ENCODE measurements at places on chromosomes 1 and 21.

DNA sequence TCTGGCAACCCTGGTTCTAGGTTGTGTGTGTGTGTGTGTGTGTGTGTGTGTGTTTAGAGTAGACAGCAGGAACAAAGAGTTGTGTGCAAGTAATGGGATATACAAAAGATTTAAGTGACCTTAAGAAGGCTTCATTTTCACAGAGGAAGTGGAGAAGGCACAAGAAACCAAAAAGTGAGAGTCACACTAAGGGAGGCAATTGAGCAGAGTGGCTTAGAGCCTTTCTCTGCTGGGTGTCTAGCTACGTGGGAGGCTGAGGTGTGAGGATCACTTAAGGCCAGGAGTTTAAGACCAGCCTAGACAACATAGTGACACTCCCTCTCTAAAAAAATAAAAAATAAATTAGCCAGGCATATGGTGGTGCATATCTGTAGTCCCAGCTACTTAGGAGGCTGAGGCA, 44.4 kb upstream of the HAO2 start:
- DNase-seq, result peak; percentile 34

- DNase-seq, result no peak
These were observed at the start of gene AKT3 for GRCh38 chr1:243850202-243850451. Gene AKT3 (minus strand): TSS chr1:243850243. CDS start chr1:243843170, 7,073 bp downstream.

DNA sequence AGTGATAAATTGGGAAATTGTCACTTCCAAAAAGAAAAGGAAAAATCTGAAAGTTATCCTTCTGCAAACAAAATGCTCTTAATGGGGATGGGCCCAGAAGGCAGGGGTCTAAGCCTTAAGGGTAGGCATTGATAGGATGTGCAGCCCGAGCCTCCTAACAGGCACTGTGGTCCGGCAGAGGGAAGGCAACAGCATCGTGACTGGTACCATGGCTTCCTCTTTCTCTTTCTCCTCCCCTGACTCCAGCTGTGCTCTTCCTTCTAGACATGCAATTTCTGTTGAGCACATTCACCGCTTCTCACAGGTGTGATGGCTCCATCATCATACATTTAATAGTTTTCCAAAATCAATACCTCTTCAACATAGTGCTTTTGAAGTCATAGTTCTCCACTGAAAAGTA, 91.5 kb downstream of the SELENOF start:
- no peak for DNase-seq

DNA sequence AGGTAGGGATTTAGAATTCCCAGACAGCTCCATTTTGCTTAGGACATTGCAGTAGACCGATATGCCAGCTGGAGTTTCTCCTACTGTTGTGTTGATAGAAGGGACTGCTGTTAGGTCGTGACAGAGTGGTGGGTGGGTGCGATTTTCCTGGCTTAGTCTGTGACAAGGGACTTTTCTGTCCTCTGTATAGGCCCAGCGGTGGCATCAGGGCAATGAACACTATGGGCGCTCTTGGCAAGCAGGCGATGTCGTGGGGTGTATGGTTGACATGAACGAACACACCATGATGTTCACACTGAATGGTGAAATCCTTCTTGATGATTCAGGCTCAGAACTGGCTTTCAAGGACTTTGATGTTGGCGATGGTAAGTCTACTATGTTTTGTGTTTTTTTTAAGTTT, 321.8 kb downstream of the ZP4 start:
- no peak for DNase-seq

- no peak for DNase-seq
These were observed 47.6 kb downstream of the ARHGEF16 start for GRCh38 chr1:3501856-3502640.

- DNase-seq, result no peak
These were observed 465.2 kb downstream of the NPHP4 start for GRCh38 chr1:5526822-5527551.

DNA sequence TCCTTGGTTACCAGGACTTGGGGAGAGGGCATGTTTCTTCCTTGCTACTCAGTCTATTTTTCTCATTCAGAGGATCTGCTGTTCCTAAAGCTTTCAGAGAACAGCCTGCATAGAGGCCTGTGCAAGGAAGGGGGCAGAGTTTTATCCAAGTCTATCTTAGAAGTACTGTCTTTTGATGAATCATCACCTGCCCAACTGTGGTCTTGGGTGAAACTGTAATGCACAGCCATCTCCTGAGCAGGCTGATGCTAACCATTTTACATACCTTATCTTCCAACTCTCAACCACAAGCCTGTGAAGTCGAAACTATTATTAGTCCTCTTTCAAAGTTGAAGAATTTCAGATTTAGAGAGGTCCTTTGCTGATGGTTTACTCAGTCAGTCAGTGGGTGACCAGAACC, 368.0 kb downstream of the HHAT start:
- DNase-seq, result peak; percentile 67

GRCh38 chr1:176785056-176785455, 322.1 kb downstream of the PAPPA2 start:
- no peak for DNase-seq

DNA sequence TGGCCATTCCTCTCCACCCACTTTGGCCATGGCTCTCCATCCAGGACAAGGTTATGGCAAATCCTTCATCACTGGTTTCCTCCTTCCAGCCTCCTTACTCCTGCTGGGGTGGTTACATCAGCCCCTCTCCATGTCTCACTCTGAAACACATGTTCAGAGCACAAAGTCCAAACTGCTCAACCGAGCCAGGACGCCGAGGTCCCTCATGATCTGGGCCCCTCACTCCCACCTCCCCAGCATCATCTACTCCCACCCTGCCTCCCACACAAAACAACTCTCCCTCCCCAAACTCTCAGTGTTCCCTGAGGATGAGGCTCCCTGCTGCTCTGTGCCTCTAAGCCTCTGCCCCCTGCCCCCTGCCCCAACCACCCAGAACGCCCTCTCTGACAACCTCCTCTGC, 33.3 kb upstream of the ZBTB40 start:
- DNase-seq, result no peak

DNA sequence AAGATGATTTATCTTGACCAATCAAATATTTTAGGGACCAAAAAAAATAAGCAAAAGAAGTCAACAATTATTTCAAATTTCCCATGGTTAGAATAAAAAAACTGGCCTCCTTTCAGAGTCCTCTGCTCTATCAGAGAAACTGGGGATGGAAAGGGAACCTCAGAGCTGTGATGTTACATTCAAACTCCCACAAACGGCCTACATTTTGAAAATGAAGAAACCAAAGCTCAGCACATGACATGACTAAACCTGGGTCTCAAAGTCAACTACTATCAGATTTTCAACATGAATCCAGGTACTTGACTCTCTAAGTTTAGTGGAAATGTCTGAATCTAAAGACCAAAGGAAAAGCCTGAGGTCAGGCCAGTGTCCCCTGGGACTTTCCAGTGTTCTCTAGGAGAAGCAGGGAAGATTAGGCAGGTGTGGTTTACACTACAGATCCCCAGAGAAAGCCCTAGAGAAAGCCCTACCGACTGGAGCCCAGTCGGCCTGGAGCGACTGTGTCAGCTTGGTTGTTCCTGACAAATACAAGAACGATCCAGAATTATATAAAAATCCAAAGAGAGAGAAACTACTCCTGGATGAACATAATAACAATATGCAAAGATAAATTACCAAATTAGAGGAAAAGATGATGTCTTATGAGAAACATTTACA, 24.8 kb downstream of the JAK1 start:
- DNase-seq, result no peak

DNA sequence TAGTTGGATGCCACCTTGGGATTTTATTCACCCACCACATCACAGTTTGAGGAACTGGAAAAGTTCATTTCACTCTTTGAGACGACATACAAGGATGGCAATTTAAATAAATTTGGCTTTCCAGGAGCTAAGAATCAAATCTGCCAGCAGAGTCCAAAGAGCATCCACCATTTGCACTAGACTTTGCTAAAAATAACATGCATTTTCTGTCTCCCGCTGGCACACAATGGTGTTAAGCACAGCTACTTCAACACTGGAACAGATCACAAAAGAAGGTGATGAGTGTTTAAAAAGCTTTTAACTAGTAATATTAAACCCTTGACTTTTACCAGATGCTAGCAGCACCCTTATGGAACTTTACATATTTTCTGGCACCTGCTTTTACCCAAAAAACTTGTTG, 44.6 kb downstream of the MAEL start:
- no peak for DNase-seq

DNA sequence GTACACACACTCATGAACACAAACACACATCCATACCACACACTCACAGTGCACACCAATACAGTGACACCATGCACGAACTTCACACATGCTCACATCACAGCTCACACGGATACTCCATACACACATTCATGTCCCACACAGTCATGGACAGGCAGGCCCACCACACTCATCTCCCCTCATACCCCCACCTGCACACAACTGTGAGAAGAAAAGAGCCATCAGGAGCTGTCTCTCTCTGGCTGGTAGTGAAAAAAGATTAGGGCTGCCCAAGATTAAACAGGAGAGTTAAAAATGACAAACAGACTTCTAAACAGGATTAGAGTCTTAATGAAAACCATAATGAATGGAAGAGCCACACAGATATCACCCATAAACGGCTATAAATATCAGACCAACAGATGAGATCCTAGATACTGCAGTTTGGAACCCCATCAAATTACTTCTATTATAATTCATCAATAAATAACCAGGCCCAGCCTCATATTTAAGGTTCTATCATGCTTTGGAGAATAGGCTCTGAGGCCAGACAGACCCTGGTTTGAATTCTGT, 122.3 kb downstream of the PLXNA2 start:
- no peak for DNase-seq

GRCh38 chr1:61992257-61992656, 202.4 kb upstream of the L1TD1 start:
- DNase-seq, result no peak

GRCh38 chr1:27655151-27655937, 16.6 kb downstream of the IFI6 start:
- DNase-seq, result no peak

DNA sequence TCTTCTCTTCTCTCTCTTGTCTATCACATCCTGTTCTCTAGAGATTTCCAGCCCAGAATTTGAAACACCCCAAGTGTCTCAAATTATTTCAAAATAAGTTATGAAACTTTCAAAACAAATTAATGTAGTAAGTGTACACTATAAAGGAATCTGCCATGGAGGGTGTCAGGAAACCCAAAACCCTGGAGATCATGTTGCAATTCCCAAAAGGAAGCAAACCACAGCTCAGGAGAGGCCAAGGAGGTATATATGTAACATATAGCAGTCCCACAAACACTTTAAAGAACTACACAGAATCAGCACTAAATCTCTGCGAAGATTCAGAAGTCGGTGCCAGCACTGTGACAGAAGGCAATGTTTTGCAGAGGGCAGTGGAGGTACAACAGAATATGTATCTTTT, 26.6 kb downstream of the PTPN14 start:
- DNase-seq, result no peak

DNA sequence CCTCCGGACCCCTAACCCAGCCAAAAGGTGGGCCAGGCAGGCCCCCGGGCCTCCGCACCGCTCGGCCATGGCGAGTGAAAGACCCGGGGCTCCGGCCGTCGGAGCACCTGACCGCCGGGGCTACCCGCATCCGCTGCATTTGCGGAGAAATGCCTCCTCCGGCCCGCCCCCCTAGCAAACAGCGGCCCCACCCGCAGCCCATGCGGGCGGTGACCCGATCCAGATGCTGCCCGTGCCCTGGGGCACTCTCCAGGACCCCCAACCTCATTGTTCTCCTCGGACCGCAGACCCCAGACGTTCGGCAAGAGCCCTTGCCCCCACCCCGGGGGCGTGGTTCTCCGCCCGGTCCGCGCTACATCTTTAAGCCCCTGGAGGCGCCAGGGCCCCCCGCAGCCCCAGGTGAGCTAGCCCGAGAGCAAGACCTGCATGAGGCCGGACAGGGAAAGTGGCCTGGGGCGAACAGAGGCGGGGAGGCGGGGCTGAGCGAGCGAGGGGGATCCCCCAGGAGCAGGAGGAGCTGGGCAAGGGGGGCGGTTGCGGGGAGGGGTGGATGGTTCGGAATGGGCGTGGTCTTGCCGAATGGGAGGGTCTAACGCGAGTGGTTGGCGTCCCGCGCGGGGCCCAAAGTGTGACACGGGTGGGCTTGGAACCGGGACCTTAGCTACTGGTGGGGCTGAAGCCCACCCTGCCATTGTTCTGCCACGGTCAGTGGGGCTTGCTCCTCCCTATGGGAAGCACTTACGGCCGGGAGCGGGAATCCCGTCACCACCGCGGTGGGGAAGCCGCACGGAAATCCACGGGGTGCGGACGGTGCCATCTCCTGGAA, 6.3 kb upstream of the CRYBG2 start:
- DNase-seq, result no peak

DNA sequence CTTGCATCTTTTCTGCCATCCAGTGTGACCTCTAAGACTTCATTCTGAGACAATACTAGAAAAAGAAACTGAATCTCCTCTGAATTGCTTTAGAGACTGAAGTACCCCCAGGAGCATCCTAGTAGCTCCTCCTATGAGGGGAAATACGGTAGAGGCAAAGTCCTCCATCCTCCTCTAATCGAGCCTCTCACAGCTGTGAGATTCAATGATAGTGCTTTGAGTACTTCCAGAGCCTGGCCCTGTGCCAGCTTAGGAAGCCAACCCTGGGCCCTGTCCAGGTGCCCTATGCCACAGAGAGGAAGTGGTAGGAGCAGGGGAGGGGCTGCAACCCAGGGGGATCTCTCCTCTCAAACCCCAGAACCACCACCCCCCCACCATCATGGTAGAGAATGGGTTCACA, 10.7 kb downstream of the RORC start:
- DNase-seq, result no peak

DNA sequence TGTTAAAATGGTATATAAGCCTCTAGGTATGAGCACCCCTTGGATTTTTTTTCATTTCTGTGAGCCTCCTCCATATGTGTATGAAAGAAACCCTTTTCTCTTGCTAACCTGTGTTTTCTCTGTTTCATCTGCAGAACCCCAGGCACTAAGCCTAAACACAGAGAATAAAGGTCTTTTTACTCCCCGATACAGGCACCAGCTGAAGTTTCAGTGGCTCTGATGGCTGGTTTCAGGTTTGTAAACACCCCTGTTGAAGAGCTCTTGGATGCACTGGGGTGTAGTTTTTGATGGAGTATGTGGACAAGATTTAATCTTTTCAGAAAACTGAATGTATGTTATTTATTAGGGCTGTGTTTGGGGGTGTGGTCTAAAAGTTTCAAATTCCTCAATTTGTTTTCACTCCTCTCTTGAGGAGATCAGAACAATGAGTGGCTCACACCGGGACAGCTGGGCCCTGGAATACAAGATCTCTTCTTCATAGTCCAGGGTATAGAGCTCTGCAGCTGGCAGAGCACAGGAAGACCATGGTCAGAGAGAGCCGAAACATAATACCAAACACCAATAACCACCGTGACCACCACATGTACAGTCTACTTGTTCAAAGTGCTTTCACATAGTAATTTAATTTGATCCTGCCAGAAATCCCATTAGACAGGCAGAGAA, 50.2 kb upstream of the VTCN1 start:
- DNase-seq, result no peak

All from GM12878 (cell line).